Inflammatory macrophage treated with lipopolysaccharide for 4 hours (primary cell): ENCODE measurements at places on chromosomes 16 and 17.

DNA sequence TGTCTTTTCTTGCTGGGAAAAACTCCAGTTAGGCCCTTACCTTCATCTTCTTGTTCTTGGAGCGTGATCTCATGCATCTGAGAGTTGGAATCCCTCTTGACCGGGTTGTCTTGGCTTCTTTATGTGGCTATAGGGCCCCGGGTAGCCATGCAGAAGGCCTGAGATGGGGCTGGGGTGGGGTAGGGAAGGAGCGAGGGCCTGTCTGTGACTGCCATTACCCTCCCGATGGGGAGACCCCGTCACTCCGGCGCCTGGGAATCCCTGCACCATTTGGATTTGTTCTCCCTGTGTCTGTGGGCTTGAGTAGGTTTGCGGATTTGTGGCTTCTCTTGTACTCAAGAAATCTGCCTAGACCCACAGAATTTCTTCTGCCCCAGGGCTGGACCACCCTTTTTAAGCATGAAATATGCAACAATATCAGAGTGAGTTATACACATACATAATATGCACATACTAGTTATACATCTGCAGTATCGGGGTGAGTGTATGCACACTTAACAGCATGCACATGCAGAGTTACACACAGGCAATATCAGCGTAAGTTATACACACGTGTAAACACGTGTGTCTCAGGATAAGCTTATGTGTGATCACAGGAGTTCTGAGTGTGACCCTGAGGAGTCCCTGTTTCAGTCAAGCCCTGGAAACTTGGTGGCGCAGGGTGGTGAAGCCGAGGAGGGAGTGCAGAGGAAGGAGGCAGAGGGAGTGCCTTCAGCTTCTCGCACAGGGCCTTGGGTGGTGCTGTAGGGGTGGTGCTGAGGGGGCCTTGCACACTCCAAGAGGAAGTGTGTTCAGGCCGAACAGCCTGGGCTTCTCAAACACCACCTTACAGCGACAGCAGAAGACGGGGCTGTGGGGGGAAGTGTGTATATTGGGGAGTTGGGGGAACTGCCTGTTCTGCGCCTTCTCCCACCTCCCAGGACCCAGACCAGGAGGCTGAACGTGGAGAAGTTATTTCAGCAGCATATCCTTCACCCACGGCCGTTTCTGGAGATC lies 18.5 kb downstream of the CCDC42 start:
- no peak for DNase-seq

DNA sequence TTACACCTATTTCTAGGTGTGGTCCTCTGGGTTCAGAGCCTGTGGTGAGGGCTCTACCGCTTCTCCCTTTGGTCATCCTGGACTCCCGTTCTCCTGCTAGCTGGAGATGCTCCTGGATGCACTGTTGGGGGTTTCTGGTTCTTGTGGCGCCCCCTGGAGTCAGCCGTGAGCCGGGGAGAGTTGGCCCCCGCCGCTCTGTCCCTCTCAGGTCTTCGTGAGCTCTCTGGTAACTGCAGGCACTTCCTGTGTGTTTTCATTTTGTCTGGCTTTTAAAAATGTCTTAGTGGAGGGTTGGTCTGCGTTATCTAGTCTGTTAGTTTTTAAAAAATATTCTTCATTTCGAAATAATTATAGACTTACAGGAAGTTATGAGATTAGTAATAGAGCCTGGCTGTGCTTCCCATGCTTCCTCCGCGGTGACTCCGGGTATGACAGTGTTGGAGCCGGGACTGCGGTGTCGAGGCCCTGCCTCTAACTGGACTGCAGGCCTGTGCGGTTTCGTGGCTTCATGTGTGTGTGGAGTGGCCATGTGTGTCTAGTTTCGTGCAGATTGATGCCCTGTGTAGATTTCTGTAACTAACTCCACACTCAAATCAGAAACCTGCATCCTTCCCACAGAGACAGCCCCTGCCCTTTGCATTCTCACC lies 78.0 kb upstream of the ZNF750 start:
- DNase-seq = peak; percentile 6

DNA sequence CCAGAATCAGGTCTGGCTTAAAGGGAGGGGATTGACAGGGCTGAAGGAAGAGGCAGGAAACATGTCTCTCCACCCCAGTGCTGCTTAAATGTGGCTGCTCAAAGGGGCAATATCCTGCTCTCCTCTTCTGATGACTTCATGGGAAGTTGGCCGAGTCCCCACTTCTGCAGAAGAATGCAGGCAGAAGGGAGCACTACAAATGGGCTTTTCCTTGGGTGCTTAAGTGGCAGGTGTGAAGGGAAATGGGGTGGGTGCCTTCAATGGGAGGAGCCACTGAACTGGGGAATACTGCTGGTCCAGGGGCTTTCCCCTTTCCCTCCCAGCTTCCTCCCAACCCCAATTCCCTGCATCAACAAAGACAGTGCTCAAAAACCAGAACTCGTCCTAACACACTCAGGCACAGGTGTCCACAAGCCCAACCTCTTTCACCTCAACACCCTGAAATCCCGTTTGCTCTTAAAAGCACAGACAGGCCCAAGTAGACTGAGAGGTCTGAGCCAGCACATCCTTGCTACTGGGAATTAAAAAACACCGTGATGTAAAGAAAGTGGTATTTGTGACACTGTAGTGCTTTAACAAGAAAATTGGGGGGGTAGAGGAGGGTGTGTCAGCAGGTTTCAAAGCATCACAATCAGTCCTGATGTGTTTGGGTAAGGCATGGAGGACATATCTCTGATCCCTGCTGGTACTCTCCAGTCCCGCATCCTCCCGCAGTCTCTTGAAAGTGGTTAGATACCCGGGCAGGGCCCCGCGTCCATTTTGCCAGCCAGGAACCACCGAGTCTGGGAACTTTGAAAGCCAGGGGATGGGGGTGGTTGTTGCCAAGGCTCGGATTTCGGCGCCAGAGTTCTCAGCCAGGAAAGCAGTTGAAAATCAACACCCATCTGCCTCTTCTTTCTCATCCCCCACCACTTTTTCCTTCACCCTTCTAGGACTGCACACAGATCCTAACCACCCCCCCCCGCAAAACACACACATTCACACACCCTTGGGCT lies 1.6 kb downstream of the CA10 start:
- no peak for DNase-seq

- DNase-seq = no peak
Observed at GRCh38 chr16:15701975-15702970, 52.2 kb downstream of the NDE1 start.

DNA sequence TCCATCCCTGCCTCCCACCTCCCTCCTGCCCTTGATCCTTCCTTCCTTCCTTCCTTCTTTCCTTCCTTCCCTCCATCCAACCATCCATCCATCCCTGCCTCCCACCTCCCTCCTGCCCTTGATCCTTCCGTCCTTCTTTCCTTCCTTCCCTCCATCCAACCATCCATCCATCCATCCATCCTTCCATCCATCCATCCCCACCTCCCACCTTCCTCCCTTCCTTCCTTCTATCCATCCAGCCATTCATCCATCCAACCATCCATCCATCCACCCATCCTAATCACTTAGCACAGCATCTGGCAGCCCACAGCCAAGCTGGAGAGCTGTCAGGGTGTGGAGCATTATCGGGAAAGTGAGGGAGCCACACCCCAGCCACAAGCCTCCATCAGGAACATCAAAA lies 54.5 kb downstream of the TK2 start:
- DNase-seq = no peak

DNA sequence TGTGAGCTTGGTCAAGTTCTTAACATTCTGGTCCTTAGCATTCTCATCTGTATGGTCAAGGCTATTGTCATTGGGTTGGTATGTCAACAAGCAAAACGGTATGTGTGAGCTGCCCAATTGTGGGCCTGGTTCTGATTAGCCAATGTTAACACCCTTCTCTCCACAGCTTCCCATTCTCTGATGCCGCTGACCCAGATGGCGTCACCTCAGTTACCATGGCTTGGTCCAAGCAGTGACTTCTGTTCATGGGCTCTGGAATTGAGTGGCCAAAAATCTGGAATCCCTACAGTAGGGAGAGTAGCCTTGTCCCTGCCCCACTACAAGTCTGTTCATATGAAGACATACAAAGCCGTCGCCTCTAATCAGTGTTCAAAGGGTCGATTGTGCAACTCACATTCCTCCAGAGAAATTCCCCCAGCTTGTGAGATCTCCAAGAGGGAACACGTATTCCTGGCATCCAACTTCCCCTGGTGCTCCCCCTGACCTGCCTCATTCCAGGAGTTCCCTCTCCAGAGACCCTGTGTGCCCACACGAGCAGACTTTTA lies 15.8 kb downstream of the TMEM98 start:
- DNase-seq = no peak

GRCh38 chr17:7841915-7842379 lies 7.9 kb downstream of the KDM6B start:
- peak; percentile 87 for DNase-seq

- no peak for DNase-seq
Observed at GRCh38 chr17:69363488-69364210, 36.7 kb upstream of the ABCA5 start.

DNA sequence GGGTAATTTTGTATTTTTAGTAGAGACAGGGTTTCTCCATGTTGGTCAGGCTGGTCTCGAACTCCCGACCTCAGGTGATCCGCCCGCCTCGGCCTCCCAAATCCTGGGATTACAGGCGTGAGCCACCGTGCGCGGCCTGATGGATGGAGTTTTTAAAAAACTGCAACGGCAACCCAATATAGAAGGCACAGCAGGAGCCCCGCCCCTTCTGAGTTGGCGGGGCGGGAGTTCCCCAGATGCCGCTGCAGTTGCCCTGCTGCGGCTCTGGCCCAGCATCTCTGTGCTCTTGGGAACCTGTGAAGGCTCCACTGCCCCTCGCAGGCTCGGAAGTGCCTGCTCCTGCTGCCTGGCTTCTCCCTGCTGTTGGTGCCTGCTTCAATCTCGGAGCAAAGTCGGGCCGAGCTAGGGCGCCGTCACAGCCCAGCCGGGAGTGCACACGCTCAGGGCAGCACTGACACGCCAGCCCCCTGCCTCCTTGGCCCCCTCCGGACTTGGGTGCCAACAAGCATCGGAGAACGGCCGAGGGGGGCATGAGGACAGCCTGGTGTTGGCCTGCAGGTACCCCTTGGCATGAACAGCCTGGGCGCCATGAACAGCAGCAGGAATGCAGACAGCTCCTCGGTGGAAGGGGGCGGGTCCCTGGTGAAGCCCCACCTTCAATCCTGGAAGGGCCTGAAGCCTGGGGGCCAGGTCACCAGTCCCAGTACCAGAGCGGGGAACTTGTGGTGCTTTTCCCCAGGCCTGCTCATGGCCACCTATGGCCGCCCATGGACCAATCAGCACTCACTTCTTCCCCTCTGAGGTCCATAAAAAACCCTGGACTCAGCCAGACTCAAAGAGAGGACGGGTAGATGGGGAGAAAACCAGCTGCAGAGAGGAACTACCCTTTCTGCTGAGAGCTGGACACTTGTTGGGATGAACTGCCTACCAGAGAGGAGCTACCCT lies 2.3 kb upstream of the NT5M start:
- DNase-seq = peak; percentile 65

DNA sequence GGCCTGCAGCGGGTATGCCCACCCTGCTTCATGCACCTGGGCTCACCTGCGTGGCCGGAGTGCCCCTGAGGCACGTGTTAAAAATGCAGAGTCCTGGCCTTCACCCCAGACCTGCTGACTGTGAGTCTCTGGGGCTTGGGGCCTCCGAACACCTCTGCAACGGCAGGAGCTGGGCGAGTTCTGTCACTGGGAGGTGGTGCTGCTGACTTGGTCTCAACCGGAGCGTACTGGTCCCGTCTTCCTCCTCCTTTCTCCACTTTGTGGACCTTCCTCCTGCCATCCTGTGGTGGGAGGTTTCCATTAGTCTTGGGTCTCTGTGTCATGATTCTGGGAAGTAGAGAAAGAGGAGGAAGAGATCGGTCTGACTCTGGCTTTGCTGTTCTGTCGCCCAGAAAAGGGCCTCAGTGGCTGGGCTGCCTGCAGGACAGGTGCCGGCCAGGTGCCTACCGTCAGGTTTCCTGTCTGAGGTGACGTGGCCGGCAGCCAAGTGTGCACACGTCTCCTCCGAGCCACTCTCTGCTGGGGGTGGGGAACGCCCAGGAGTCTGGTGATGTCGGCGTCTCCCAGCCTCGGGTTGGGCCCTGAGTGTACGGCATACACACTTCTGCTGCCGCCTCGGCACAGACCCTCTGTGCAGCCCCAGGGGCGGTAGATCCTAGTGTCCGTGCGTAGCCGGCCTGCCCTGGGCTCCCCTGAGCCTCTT lies 6.9 kb downstream of the TSC2 start:
- no peak for DNase-seq

DNA sequence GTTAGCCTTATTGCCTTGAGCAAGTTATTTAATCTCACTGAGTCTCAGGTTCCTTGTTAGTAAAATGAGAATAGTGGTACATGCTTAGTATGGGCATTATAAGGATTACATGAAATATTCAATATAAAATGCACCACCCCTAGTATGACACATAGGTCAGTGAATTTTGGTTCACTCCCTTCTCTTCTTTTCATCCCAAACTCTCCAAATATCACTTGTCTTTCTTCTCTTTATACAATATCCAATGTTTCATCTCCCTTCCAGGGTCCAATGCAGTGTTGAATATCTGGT lies 28.4 kb upstream of the CCL2 start:
- no peak for DNase-seq

- no peak for DNase-seq
Observed at GRCh38 chr17:58310511-58311428, 17.8 kb downstream of the TSPOAP1 start.

- no peak for DNase-seq
Observed at GRCh38 chr17:7046127-7046724, 2.3 kb upstream of the SLC16A11 start.

DNA sequence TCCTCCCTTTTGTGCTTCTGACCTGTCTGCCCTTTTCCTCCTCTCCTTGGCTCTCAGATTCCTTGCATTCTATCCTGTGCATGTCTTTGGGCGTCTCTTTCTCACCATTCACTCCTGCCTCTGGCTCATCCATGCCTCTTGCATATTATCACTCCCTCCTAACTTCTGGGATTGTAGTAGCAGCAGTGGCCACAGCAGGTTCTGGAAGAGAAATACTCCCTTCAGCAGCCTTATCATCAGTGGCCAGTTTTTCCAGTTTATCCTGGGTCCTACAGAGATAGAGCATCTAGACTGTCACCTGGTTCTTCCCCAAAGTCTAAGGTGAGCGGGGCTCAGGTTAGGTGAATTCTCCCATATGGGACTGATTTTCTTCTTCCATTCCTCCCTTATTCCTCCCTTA lies 354.0 kb upstream of the CCL2 start:
- no peak for DNase-seq

DNA sequence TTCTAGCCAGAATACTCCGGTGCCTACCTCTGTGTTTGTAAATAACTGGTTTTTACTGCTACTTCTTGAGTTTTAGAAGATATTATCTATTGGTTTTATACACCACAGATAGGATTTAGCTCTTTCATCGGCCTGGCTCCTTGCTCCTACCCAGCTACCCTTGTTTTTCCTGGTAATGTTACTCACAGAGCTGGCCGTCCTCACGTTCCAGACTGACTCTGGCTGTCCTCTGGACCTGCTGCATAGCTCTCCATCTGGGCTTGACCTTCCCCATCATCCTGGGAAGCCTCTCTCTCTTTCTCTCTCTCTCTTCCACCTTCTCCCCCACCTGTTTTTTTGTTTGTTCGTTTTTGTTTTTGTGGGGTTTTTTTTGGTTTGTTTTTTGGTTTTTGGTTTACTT lies 51.5 kb downstream of the MPRIP start:
- no peak for DNase-seq
